ENCODE measurements at places on chromosomes 16 and 17.

- DNase-seq = peak; percentile 85
These were observed 23.4 kb downstream of the GJD3 start for GRCh38 chr17:40340880-40341807.

DNA sequence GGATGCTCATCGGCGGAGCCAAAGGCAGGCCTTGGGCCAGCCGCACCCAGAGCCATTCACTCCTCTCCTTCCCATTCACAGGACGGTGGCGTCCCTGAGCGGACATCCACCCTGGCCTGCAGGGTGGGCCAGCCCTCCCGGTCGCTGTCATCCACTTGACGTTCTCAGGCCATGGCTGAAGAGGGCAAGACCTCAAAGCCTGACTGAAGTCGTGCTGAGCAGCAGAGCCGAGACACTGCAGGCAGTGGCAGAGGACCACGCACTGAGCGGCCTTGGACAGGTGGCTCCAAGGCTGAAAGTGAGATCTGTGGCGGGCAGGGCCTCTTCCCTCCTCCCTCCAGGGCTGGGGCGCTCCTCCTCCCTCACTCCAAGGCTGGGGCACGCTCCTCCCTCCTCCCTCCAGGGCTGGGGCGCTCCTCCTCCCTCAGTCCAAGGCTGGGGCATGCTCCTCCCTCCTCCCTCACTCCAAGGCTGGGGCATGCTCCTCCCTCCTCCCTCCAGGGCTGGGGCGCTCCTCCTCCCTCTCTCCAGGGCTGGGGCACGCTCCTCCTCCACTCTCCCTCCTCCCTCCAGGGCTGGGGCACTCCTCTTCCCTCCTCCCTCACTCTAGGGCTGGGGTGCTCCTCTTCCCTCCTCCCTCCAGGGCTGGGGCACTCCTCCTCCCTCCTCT lies 24.1 kb downstream of the GNPTG start:
- no peak for DNase-seq

- DNase-seq = no peak
These were observed 32.7 kb downstream of the LITAF start for GRCh38 chr16:11554053-11554452.

GRCh38 chr17:78484271-78485246 lies 92.6 kb downstream of the DNAH17 start:
- DNase-seq = peak; percentile 80

DNA sequence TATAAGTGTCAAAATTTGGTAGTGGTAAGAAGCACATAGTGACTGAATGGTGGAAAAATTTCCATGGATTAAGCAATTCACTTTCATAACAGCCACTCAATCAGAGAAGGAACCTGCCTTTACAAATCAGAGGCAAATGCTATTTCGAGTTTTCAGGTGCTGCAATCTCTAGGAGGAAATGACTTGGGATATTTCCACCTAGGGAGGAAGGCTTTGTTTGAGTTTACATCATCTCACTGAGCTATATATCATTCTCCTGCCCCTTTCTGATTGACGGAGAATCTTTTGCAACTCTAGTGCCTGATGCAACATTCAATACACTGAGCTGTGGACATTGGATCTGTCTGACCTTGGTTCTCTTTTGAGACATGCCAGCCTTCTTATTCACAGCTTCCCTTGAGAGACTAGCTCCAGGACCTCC lies 26.3 kb downstream of the MARCHF10 start:
- DNase-seq = no peak

DNA sequence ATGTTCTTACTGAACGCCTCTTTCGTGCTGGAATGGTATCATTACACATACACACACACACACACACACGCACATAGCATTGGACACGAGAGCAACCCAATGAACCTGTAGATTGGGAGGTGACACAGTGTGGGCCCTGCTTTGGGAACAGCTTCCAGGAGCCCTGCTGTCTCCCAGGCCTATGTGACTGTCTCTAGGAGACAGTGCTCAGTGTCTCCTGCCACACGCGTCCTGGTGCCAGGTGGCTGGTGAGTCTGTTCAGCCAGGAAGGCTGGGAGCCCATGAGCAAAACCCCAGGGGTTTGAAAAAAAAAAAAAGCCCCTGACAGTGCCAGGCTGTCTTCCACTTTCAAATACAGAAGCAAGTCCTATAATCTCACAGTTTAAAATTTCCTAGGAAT lies 2.4 kb upstream of the SPOP start:
- no peak for DNase-seq

DNA sequence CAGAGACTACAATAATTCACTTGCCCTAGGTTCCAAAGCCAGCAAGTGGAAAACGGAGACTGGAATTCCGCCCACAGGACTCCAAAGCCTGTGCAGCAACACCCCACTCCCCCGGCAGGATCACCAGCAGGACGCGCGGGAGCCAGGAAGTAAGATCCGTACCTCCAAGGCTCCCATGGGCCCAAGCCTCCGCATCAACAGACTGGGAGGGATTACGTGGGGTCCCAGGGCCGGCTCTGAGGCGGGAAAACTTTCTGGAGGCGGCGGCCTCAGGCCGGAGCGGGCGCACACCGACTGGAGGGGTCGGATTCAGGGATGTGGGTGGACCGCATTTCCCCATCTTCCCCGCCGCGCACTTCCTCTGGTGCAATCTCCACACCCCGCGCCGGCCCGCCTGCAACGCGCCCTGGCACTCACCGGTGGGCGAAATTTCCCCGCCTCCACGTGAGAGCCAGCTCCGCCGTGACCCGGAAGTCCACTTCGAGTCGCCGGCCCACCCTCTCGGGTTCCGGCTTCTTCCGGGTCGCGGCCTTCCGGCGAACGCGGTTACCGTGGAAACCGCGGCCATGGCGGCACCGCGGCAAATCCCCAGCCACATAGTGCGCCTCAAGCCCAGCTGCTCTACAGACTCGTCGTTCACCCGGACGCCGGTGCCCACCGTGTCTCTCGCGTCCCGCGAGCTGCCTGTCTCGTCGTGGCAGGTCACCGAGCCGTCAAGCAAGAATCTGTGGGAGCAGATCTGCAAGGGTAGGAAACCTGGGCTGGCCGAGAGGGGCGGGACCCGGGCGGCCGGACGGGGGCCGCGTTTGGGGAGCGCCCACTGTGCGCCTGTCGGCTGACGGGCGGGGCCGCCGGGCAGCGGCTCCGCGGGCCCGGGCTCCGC lies at the start of the genes IQCK and KNOP1:
IQCK (plus strand) TSS at position 531 of the 883 bp plus-strand sequence; CDS start at position 567, 36 bp downstream.
KNOP1 (minus strand) TSS at position 487 of the 883 bp plus-strand sequence. CDS start 3,192 bp downstream, outside the sequence.
- peak; percentile 88 for DNase-seq

DNA sequence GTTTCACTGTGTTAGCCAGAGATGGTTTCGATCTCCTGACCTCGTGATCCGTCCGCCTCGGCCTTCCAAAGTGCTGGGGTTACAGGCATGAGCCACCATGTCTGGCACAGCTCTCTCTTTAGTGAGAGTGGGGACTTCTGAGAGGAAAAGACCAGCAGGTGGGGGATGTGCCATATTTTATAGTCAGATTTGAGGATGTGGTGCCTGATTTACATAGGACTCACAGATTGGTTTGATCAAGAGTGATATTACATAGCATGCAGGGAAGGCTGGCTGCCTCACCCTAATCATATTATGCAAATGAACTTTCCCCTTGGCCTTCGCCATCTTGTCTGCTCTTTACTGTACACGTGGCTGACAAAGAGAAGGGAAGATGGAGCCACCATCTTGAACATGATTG lies 28.1 kb upstream of the MAPK3 start:
- DNase-seq = no peak

GRCh38 chr16:81885976-81886586 lies 107.0 kb downstream of the PLCG2 start:
- peak; percentile 26 for DNase-seq

DNA sequence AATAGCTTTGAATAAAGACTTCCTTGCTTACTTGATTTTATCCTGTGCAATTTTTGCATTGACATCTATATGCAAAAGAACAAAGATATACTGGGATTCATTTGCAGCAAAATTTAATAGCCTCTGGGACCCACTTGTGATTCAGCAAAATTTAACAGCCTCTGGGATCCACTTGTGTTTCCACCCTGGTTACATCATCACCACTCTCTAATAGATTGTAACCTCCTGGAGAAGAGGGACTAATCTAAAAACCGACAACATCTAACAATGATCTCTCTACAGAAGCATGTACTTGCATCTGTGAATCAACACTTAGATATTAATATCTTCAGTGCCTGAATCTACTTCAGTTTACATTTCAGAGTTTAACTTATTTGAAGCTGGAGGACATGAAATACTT lies 202.0 kb upstream of the CPHXL start:
- no peak for DNase-seq

DNA sequence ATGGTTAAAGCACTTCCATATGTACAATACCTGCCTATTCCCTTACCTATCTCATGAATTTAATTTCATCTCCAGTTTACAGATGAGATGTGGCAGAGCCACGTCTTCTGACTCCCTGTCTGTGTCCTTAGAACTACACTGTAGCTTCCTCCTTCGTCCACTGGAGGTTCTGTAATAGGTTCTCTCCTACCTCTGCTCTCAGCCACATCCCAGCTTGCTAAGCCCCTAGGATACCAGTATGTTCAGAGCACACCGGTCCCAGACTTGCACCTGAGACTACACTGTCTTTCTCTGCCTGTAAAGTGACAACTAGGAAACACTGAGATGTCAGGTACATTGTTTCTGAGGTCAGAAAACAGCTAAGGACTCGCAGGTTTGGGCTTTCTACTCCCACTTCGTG lies 3.8 kb upstream of the RASL10B start:
- no peak for DNase-seq

- no peak for DNase-seq
These were observed 1.6 kb downstream of the AMFR start for GRCh38 chr16:56423584-56424403.

DNA sequence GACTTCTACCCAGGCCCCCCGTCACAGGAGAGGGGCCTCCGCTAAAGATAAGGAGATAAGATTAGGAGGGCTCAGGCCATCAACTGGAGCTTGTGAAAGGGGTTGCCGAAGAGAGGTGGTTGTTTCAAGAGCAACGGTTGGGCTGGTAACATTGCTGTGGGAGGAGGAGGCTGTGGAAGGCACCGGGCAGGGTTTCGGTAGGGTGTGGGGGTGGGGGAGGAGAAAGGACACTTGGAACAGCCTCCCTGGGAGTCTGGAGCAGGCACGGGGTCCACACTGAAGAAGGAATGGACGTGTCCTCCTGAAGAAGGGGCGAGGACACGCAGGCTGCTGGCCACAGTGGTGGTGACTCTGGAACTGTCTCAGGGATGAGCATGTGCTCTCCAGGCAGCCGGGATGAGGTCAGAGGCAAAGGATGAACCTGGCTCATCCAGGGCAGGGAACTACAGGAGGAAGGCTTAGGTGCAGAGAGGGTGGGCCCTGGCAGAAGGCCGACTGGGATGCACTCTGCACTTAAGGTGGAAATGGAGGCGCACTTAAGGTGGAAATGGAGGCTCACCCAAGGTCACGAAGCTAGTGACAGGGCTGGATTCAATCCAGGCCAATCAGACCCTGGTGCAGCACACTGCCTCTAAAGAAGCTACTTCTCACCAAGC lies 1.2 kb upstream of the EPX start:
- DNase-seq = no peak

DNA sequence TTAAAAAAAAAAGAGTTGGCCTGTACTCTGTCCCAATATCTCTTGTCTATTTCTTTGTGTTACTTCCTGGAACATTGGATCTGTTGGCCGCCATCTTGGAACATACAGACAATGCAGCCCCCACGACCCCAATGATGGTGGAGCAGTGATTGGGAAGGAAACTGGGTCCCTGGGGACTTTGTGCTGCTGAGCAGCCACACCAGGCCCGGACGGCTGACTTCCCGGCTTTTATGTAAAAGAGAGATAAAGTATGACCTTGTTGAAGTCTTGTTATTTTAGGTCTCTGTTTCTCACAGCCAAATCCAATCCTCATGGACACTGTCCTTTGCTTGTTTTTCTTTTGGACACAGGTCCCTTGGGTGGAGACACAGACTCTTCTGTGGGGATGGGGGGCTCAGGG lies 204.5 kb downstream of the SALL1 start:
- DNase-seq = no peak

GRCh38 chr17:909642-910323 lies 69.8 kb downstream of the NXN start:
- no peak for DNase-seq

DNA sequence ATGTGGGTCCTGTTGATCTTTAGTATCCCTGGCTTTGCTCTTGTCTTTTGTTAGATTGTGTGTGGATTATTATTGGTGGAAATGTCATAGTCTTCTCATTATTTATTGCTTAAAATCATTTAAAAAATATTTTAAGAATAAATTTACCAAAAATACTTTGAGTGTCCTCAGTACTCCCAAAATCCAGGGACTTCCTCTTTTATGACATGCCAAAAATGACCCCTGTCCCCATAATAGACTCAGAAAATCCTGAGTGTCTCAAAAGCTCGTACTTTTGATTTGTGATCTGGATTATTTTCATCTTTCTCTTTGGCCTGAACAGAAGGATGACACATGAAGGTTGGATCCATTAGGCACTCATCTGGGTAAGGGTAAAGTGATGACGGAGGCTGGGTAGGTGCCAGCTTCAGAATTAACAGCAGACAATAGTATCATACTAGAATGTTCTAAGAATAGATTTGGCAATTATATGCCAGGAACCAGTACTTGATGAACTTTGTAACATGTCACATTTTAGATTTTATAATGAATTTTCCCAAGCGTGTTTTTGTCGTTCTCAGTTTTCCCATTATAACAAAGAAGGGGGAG lies 602.2 kb upstream of the CDH8 start:
- DNase-seq = no peak

GRCh38 chr17:57498443-57498842 lies 242.1 kb downstream of the MSI2 start:
- no peak for DNase-seq

- DNase-seq = peak; percentile 65
These were observed 1.0 kb upstream of the CKLF start for GRCh38 chr16:66551348-66551759.

GRCh38 chr17:17508646-17509591 lies 12.7 kb upstream of the RASD1 start:
- DNase-seq = no peak

- peak; percentile 39 for DNase-seq
These were observed at the start of gene TMEM204 for GRCh38 chr16:1533443-1533951. TSS of gene TMEM204 (plus strand) at chr16:1533666. CDS start at chr16:1534276, 610 bp downstream.

DNA sequence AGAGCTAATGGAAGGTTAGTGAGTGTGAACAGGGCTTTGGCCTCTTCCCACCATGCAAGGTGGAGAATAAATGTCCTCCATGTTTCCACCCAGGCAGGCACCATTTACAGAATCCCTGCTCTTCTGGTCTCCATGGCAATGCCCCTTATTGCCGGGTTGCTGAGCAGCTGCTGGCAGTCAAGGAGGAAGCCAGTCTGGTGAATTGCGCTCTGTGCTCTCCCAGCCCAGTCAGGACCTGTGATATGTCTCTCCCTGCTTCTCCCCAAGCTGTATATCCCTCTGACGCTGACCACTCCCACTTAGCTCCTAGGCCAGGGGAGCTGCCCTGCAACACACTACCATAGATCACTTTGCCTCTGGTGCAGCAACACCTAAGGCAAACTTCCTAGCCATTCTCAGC lies 402.1 kb upstream of the ERCC4 start:
- no peak for DNase-seq

Measured in activated naive CD8-positive, alpha-beta T cell treated with anti-CD3 and anti-CD28 coated beads, Interleukin-2, amount 50 U/mL, for 24 hours (primary cell).